Colonic mucosa (tissue), 4 donors: ENCODE measurements at places on chromosomes 12 and 14. TPM values are rescaled to one million over a fixed set of nuclear protein-coding genes. Genes with fewer than 3 reads are reported as not detected.

TMEM132D gene
- 0.32 TPM for total RNA-seq

PTGER2 gene
- 6.6 TPM for total RNA-seq

PMCH gene
- not detected for total RNA-seq

HSPB8 gene
- 30.8 TPM for total RNA-seq

DNA sequence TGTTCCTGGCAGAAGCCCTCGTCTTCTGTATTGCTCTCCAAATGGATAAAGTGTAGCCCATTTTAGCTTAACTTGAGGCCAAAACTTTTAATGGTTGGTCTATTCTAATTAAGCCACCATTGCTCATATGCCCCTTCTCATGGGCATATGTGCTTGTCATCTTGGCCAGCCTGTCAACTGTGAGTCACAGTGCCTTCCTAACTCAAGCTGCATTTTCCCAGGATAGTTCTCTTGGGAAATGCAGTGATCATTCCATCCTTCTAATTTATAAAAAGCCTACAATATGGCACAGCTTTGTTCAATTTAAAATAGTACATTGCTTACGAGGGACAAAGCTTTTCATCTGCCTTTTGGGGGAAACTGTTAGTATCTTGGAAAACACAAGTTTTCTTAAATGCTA is 6.6 kb downstream of the PTHLH start:
- H3K36me3 ChIP-seq: no peaks in the 10 kb centered on the region
- DNase-seq: no peak
- no peak overlapping the region for H3K4me3 ChIP-seq
- H3K27ac ChIP-seq: no peak overlapping the region
- peaks cover 36% of the 10 kb centered on the region for H3K27me3 ChIP-seq

DNA sequence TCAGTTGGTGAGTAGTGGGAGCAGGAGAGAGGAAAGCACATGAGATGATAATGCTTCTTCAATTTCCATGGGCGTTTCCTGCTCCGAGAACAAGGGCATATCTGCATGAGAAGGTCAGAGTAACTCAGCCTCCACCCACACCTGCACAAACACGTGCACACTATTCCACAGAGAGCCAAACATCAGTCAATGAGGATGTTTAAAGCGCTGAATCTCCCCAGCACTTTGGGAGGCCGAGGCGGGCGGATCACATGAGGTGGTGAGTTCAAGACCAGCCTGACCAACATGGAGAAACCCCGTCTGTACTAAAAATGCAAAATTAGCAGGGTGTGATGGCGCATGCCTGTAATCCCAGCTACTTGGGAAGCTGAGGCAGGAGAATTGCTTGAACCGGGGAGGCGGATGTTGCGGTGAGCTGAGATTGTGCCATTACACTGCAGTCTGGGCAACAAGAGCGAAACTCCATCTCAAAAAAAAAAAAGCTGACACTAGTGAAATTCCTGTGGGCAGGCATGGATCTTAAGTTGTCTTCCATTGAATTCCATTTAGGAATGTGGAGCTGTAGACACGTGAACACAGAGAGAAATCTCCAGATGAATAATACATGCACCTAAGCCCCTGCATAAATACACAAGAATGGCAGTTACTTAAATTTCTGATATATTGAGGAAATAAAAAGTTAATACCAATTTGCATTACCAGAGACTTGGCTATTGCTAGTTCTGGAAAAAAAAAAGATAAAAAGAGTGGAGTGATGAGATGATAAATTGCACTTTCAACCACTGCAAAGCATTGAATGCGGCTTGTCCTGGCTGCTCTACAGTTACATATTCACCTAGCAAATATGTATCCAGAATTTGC is 1097.4 kb upstream of the TMEM132C start:
- no peak overlapping the region for H3K27ac ChIP-seq
- H3K4me3 ChIP-seq: no peak overlapping the region
- no peaks in the 10 kb centered on the region for H3K4me1 ChIP-seq
- no peaks in the 10 kb centered on the region for H3K36me3 ChIP-seq

DNA sequence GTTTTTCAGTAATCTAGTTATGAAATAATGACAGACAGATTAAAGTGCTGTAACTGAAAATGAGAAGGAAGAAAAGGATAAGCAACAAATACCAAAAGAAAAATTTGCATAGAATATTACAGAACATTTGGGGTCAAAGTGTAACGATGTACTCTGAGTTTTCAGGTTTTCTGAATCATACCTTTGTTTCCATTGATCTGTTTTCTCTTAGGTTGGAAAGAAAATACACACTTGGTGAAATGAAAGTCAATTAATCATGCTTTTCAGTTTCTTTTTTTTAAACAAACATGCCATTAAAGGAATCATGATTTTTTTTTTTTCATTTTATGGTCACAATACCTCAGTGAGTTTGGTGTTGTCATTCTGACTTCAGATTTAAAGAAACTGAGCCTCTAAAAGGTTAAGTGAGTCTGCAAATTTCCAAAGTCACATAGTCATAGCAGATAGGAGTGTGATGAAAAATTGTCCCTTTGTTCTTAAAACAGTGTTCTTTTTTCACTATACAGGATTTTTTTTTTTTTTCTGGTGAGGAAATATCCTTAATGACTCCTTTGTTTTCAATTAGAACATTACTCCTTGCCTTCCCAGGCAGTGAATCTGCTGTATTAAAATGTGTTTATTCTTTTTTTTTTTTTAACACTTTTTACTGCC is 35.9 kb upstream of the PZP start:
- H3K4me3 ChIP-seq: no peak overlapping the region
- no peaks in the 10 kb centered on the region for H3K27me3 ChIP-seq
- H3K36me3 ChIP-seq: no peaks in the 10 kb centered on the region
- no peaks in the 10 kb centered on the region for H3K4me1 ChIP-seq

GRCh38 chr12:45708363-45708762 is 21.1 kb upstream of the ARID2 start:
- no peak overlapping the region for H3K4me3 ChIP-seq
- no peaks in the 10 kb centered on the region for H3K36me3 ChIP-seq
- no peaks in the 10 kb centered on the region for H3K4me1 ChIP-seq
- DNase-seq: no peak
- H3K27ac ChIP-seq: no peak overlapping the region
